ENCODE measurements at places on chromosomes 13 and 19. TPM values are rescaled to one million over a fixed set of nuclear protein-coding genes. Genes with fewer than 3 reads are reported as not detected.

DNA sequence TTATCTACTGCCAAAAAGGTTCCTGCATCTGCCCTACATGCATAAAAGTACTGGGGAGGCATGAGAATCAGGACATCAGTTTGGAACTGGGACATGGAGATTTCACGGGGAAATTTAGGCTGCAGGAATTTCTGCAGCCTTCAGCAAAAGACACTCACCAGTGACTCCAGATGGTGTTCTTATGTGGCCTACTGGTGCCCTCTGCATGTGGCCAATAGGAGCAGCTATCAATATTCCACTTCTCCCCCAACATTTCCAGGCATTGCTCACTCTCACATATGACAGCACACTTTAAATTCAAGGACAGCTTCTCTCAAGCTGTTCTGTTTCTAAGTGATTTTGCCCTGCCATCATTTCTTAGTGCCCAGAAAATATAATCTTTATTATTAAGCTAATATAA lies 570.5 kb upstream of the ARGLU1 start:
- no peak for DNase-seq

DNA sequence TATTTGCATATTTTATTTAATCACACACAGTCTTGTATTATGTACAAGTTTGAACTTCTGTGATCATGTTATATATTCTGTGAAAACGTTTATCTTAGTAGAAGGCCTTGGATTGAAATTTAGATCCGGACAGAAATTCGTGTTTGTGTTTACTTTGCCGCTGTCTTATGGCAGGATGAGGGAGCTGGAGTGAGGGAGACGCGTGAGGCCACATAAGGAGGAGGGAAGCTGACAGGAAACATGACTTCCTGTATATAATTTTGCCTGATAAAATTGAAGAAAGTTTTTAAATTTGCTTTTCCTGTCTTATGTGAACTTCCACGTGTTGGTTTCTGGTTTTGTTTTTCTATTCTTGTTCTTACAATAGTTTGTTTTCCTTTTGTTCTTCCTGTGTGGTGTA lies 200.2 kb downstream of the MTUS2 start:
- no peak for DNase-seq

DNA sequence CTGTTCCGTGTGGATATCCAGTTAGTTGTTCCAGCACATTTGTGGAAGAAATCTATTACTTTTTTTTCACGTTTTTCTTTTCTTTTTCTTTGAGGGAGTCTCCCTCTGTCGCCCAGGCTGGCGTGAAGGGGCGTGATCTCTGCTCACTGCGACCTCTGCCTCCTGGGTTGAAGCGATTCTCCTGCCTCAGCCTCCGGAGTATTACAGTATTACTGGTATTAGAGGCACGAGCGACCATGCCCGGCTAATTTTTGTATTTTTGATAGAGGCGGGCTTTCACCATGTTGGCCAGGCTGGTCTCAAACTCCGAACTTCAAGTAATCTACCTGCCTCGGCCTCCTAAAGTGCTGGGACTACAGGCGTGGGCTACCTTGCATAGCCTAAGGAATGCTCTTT lies 43.6 kb downstream of the ZNF611 start:
- no peak for DNase-seq

- peak; percentile 55 for DNase-seq
These were observed 1.3 kb downstream of the SIRT6 start for GRCh38 chr19:4181053-4181508.

ATP1A3 gene
- under 0.01 TPM for total RNA-seq

DNA sequence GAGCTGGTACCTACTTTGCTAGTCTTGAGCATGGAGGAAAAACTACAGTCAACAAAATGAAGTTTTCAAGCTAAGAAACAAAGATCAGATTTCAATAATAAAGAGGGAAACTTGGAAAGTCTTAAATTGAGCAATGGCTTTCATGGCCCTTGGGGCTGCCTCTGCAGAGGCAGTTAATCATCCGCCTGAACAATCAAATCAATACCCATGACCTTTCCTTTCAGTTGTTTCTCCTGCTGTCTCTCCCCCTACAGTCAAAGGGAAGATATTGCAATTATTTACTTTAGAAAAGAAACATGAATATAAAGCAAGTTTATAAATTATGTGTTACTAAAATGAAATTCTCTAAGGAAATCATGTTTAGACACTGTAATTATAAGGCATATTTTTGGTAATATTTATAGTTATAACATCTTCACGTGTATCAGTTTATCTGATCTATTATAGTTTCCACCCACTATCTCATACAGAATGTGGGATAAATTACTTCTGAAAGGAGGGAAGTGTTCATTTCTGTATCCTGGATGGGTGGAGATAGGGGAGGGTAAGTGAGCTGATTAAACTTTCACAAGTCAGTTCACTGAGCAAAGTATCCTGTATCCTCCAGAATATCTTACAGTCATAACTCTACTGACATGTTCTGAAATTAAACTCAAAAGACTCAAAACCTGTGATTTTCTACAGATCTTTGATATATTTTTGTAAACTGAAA lies 72.4 kb upstream of the TSC22D1 start:
- peak; percentile 68 for DNase-seq

- DNase-seq = no peak
These were observed 1.2 kb upstream of the RCBTB2 start for GRCh38 chr13:48533961-48534600.

IFNL4 gene
- total RNA-seq = not detected

- no peak for DNase-seq
These were observed 785.1 kb upstream of the SLITRK6 start for GRCh38 chr13:86584301-86584700.

SIGLEC7 gene
- not detected for total RNA-seq

GRCh38 chr19:50252111-50252886 lies 48.9 kb downstream of the MYH14 start:
- peak; percentile 90 for DNase-seq

BST2 gene
- 10.1 TPM for total RNA-seq

GRCh38 chr13:24763596-24764275 lies at the start of gene RNF17:
RNF17 (plus strand) TSS chr13:24764169; CDS start chr13:24764204, 35 bp downstream.
- peak; percentile 38 for DNase-seq

GRCh38 chr13:34719060-34719875 lies 222.8 kb upstream of the NBEA start:
- no peak for DNase-seq

- peak; percentile 36 for DNase-seq
These were observed 23.7 kb downstream of the NOSIP start for GRCh38 chr19:49556412-49557398.

All from osteoblast (primary cell).